Muscle of leg (tissue), 16 donors: ENCODE measurements at places on chromosomes 12 and 14.

DNA sequence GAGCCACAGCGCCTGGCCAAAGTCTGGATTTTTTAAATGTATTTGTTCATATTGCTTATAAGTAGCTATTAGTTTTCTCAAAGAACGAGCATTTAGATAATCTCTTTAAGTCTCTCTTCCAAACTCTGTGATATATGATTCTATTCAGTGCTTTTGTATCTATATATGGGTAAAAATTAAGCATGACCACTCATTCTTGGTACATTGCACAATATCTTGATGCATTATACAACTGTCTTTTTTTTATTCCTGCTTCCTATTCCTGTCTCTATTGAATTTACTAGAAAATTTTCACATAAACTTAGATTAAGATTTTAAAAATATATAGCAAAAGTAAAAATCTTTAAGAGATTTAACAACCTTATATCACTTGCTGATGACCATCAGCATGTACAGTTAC is 29.1 kb downstream of the SOCS2 start:
- no peak for DNase-seq

- peak; percentile 63 for DNase-seq
Observed at GRCh38 chr12:3752096-3752709, 706 bp downstream of the CRACR2A start.

DNA sequence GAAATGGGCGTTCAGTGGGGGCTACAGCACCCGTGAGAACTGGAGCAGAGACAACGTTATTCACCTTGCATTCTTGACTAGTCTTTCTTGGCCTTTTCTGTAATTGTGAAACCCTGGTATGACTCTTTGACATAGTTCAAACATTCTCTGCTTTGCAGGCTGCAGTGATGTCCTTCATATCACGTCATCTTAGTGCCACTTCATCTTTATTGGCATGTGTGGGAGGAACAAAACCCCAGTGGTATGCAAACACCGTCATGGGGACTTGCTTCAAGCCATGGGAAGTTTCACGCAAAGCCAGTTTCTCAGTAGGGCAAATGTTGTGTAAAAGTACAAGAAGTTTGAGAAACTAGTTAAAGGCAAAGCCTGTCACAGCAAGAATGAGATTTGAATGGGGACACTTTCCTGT is 20.2 kb upstream of the DUSP16 start:
- no peak for DNase-seq

DNA sequence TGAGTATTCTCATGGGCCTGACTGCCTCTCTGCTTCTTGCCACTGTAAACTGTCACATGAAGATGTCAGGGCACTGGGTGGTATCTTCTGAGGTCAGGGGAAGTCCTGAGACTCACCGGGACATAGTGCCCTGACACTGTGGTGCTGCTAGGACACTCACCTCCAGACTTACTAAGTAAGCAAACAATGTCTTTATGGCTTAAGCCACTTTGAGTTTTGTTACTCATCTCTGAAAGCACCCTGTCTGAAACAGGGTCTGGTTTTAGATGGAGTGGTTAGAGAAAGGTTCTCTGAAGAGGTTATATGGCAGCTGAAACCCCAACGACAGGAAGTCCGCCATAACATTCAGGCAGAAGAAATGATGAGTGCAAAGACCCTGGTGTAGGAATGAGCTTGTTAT is 22.7 kb downstream of the GPR19 start:
- DNase-seq = no peak

DNA sequence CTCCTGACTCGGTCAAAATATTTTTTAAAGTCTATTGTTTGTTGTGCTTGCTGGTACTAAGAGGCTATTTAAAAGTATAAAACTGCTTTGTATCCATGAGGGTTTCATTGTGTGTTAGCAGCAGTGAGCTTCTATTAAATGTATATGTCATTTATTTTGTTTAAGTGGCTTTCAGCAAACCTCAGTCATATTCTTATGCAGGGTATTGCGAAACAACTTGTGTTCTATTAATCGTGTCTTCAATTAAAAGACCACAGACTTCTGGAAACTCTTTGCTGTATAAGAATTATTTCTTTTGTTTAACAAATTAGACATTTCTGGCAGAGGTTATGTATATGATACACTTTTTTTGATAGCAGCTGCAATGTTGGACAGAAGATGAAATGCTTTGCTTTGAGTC is 6.5 kb downstream of the IAPP start:
- no peak for DNase-seq

DNA sequence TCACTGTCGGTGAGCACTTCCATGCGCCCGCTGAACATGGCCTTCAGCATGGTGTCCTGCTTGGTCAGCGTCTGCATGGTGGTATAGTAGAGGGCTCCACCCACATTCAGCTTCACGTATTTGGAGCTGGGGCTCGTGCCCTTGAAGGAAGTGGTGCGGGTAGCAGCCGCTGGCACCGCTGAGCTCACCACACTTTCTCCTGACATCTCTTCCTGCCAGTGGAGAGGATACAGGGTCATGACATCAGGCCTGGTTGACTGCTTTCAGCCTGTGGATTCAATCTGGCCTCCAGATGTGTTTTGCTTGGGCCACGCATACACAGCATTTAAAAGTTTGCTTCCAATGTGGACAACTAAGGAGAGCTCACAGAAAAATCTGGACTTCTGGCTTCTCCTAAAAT is 7.6 kb downstream of the KCTD10 start:
- DNase-seq = no peak

- peak; percentile 18 for DNase-seq
Observed at GRCh38 chr14:53620890-53621289, 335.7 kb downstream of the BMP4 start.

DNA sequence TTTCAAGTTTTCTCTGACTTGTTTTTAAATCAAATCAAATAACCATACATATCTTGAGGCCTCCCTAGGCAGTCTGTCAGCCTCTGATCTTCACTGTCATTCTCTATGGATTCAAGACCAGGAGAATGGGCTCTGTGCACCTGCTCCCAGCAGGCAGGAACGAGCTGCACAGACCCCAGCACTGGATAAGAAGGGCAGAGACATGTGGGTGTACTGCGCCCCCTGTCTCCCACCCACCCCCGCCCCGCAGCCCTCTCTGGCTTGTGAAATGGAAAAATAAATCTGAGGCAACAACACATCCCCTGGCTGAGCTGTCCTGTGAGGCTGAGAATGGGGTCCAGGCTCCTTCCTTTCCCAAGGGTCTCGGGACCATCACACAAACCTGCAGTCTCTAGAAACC is 26.3 kb downstream of the CLMN start:
- no peak for DNase-seq

DNA sequence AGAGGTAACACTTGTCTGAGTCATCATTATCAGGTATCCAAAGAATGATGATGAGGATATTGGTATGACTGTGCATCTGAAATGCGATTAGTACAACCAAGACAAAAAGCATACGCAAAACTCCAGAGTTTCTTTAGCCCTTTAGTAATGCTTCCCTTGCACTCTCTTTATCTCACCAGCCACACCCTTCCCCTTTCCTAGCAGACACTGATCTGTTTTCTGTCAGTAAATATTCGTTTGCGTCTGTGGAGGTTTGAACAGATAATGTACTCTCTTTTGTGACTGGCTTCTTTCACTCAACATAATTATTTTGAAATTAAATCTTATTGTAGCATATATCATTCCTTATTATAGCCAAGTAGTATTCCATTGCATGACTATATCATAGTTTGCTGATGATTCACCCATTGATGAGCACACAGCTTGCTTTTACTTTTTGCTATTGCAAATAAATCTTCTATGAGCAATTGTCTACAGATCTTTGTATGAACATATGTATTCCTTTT is 775.7 kb downstream of the SLC6A15 start:
- DNase-seq = no peak

GRCh38 chr12:13161172-13161571 is 35.4 kb upstream of the EMP1 start:
- DNase-seq = no peak

- no peak for DNase-seq
Observed at GRCh38 chr12:15651371-15651770, 137.8 kb downstream of the EPS8 start.

GRCh38 chr14:55129428-55130195 is 560 bp downstream of the LGALS3 start:
- peak; percentile 81 for DNase-seq

GRCh38 chr12:64450711-64451486 is 1.0 kb upstream of the TBK1 start:
- peak; percentile 25 for DNase-seq

- no peak for DNase-seq
Observed at GRCh38 chr12:26789731-26790644, 43.0 kb downstream of the ITPR2 start.

DNA sequence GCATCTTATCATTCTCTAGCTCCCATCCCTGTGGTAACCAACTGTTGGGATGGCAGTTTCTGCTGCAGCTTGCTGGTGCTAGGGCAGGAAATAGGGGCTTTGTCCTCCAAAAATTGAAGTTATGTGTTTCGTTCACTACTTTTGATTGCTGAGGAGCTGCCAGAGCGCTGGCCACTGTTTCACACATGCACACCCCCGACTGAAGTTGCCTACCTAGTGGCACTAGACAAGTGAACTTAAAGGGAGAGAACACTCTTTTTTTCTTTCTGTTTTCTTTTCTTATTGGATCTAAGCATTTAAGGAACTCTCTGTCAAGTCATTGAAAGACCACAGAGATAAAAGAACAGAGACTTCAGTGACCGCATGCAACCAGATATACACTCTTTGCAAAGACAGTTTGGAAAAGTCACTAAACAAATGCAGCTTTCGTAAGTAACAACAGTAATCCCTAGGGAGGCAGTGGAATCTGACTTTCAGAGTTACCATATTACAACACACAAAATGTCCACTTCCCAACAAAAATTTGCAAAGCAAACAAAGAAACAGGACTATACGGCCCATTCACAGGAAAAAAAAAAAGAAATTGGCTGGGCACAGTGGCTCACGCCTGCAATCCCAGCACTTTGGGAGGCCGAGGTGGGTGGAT is 12.0 kb downstream of the TFCP2 start:
- DNase-seq = peak; percentile 15

GRCh38 chr12:78210894-78211302 is 380.2 kb downstream of the NAV3 start:
- no peak for DNase-seq

- no peak for DNase-seq
Observed at GRCh38 chr12:72250346-72250745, 21.8 kb upstream of the TRHDE start.

DNA sequence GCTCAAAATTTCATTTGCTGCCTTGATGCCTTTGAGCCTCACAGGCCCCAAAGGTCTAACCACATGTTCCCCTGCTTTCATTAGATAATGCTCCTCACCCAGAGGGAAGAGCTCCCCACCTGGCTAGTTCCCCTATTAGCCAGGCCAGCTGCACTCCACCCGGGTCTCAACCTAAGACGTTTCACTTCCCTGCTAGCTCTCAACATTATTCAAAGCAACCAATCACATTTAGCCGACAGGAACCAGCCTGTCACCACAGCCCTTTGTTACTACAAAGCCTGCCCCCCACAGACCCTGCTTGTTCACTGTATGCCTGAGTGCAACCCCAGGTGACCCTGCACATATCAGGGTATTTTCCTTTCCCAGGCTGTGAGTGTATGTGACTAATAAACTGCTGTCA is 78.6 kb downstream of the SLC15A5 start:
- DNase-seq = no peak

GRCh38 chr14:103427485-103428443 is 42.5 kb downstream of the MARK3 start:
- DNase-seq = peak; percentile 24

- no peak for DNase-seq
Observed at GRCh38 chr12:44441155-44441554, 435.0 kb downstream of the NELL2 start.

GRCh38 chr14:81927070-81927469 is 393.4 kb upstream of the SEL1L start:
- DNase-seq = peak; percentile 4

DNA sequence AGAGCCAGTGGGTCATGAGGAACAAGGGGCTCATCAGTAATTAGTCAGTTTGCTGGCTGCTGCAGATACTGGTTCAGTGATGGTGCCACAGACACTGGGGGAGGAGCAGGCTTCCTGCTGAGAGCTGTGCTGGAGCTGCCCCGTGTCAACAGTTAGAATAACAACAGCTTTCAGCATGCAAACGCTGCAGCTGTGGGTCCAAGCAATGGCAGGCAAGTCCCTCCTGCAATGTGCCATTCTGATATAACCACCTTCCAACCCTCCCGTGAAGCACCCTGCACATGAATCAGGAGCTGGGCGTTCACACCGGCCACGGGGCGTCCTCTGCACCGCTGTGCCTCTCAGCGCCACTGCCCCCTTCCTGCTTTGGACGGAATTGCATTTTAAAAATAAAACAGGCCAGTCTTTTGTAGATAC is 258.4 kb upstream of the SFSWAP start:
- no peak for DNase-seq

GRCh38 chr14:103161054-103161397 is 37.8 kb downstream of the TNFAIP2 start:
- no peak for DNase-seq

GRCh38 chr14:45261209-45261608 is 8.2 kb upstream of the MIS18BP1 start:
- DNase-seq = no peak

GRCh38 chr12:116126610-116127009 is 150.9 kb downstream of the MED13L start:
- DNase-seq = peak; percentile 57

DNA sequence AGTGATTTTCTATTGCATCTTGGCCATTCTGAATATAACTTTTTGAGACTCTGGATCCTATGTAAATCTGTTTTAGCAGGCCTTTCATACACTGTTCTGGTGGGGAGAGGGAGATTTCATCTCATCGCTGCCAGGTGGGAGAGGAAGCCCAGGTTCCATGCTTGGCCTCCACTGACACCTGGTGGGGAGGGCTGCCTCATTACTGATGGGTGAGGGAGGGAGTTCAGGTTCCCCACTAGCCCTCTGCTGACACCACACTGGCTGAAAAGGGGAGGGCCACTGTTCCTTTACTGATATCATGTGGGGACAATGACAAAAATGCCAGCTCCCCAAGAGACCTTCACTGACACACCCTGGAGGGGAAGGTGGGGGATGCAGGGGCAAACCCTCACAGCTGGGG is 2.4 kb upstream of the GALNT8 start:
- no peak for DNase-seq

DNA sequence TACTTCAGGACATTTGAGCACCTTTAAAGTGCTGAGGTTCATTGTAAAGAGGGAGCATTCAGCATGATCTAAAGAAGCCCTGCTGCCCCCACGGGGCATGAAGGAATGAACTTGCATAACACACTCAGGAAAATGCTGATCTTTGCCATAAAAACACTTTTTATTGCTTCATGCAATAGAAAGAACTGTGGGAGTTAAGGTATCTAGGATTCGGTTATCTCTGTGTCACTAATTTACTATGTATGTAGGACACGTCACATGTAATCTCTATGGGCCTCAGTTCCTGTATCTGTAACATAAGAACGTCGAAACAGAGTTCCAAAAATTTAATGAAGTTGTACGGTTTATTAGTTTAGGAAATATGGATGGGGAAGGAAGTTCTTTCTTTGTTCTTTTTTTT is 33.0 kb downstream of the BTBD7 start:
- DNase-seq = peak; percentile 15

GRCh38 chr12:82867762-82868500 is 181.2 kb downstream of the TMTC2 start:
- DNase-seq = peak; percentile 71
